ENCODE measurements at places on chromosomes 1 and 21.

GRCh38 chr1:208279826-208280588 lies 35.8 kb upstream of the PLXNA2 start:
- no peak for DNase-seq

DNA sequence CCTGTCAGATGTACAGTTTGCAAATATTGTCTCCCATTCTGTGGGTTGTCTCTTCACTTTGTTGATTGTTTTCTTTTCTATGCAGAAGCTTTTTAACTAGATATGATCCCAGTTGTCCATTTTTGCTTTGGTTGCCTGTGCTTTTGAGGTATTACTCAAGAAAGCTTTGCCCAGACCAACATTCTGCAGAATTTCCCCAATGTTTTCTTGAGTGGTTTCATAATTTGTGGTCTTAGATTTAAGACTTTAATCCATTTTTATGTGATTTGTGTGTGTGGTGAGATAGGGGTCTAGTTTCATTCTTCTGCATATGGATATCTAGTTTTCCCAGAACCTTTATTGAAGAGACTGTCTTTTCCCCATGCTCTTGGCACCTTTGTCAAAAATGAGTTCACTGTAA lies 116.9 kb downstream of the DUSP10 start:
- DNase-seq: no peak

DNA sequence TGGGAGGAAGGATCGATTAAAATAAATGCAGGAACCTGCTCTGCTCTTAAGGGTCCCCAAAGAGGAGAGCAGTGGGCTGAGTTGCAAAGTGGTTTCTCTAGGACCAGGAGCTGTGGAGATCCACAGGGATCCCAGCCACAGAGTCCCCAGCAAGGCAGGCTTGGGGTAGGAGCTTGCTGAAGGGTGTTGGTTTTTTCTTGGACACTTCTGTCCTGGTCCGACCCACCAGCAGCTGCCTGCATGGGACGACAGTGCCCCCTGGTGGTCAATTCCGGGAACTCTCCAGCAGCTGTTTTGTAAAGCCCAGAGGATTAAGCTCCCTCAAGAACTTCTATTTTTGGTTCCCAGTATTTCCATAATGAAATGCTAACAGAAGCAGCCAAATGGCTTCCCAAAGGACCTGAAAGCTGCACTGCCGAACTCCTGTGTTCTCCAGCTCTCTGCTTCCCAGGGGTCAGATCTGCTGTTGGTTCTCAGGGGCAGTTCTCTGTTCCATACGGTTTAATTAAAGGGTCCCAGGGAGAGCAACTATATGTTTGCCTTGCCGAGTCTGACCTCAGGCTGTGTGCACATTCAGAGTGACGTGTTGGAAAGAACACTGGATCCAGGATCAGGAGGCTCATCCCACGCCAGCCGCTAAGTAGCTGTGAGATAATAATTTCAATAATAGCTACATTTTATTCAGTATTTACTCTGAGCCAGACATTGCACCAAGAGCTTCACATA lies 23.2 kb downstream of the NENF start:
- peak; percentile 85 for DNase-seq

DNA sequence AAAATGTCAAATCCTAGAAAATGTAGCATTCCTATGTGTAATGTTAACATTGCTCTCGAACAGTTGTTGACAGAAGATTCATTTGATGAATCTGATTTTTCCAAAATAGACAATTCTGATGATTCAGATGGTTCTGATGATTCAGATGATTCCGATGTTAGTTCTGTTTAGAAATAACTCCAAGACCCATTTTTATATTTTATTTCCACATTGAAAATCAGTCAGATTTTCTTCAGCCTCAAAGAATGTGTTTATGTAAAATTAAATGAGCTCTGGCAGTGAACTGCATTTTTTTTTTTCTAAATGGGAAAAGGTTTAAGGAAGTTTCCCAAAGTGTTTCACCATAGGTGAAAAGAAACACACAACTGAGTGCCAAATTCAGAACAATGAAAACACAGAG lies 136.5 kb downstream of the TSEN15 start:
- no peak for DNase-seq

DNA sequence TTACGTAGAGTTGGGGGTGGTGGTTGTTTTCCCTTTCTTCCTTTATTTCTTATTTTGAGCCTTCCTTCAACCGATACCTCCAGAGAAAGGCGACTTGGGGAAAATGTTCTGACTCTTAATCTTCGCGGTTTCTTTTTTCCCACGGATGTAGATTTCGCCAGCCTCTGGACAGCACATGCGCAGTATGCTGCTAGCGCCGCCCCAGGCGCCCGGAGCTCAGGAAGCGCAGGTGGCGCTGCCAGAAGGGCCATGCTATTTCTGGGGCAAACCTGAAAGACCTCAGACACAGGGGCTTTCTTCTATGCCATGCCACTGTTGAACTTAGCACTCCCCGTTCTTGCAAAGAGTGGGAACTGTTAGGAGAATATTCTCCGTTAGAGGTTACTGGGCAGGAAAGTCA lies 392.1 kb downstream of the KIF26B start:
- no peak for DNase-seq

DNA sequence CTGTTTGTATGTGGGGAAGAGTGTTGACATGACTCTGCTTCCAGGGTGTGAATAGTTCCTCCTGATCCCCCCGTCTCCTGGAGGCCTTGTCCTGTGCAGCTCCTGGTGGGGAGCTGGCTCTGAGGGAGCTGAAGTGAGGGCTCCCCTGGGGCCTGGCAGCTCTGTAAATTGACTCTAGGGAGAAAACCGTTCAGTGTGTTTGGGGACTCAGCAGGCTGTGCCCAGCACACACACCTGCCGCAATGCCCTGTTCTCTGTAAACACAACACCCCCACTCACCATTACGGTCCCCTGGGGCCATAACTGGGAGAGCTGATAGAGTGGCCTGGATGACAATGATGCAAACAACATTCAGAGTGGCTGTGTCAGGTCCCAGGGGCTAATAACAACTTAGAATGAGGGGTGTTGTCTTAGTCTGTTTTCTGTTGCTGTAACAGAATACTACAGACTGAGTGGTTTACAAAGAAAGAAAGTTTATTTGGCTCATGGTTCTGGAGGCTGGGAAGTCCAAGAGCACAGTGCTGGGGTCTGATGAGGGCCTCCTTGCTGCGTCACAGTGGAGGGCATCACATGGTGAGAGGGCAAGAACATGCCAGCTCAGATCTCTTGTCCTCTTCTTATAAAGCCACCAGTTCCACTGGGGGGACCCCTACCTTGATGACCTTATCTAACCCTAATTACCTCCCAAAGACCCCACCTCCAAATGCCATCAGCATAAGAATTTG lies 15.3 kb downstream of the ADORA1 start:
- no peak for DNase-seq

GRCh38 chr21:28252928-28253327 lies 739.7 kb downstream of the LTN1 start:
- DNase-seq: no peak

GRCh38 chr1:206905295-206906164 lies 8.3 kb downstream of the IL24 start:
- DNase-seq: no peak

DNA sequence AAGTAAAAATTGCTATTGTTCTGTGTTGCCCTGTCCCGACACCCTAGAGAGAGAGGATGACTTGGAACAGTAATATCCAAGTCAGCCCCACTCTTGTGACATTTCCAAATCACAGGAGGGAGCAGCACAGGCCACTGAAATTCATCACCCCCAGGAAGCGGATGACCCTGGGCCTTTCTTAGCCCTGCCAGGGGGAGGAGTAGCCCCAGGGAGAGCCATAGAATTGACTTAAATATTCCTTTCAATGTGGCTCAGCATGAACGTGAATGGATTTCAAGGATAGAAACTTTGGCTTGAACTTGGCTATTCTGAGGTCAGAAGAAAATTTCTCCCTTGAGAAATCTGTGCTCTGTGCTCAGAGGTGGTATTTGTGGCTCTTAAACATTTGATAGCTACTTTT lies 80.6 kb downstream of the CENPF start:
- no peak for DNase-seq

DNA sequence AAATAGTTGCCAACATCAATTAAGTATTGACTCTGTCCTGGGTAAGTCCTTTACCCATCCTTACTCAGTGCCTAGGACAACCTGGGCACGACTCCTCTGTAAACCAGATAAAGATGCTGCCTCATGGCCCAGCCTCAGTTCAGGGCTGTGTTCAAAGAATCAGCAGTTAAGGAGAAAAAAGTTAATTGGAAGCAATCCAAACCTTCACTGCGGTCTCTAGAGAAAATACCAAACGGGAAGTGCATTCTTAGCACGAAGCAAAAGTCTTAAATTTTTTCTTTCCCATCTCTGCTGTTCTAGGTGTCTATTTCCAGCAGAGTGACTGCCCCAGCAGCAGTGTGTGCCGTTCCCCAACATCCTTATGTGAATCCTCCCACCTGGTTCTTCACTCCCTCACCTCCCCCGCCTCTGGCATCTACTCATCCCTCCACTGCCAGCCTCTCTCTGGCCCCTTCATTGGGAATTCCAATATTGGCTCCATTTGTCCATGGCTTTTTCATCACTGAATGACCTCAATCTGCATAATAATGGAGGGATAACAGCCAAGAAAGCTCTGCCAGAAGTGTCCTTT lies 23.2 kb downstream of the KANK4 start:
- DNase-seq: peak; percentile 70

Data from KBM-7 (cell line).